ENCODE measurements at places on chromosomes 7 and 10. TPM values are rescaled to one million over a fixed set of nuclear protein-coding genes. Genes with fewer than 3 reads are reported as not detected.

RPEL1 gene
- total RNA-seq = not detected

ELFN1 gene
- total RNA-seq = 13.6 TPM

GRCh38 chr10:118980870-118981269 is 48.6 kb upstream of the NANOS1 start:
- DNase-seq = no peak

DNA sequence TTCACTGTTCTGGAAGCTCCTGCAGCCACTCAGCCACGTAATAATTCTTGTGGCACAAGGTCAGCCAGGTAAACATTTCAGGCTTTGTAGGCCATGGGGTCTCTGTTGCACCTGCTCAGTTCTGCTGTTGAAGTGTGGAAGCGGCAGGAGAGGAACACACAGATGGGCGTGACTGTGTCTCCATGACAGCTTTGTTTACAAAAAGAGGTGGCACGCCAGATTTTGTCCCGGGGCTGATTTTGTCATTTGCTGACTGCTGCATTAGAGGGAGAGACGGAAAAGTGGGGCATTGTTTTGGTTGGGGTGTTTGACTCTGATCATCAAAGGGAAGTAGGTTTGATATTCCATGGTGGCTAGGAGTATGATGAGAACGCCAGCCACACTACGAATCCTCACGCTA is 103.1 kb downstream of the PRKAG2 start:
- peak; percentile 9 for DNase-seq

NUDT13 gene
- 1.9 TPM for total RNA-seq

DNA sequence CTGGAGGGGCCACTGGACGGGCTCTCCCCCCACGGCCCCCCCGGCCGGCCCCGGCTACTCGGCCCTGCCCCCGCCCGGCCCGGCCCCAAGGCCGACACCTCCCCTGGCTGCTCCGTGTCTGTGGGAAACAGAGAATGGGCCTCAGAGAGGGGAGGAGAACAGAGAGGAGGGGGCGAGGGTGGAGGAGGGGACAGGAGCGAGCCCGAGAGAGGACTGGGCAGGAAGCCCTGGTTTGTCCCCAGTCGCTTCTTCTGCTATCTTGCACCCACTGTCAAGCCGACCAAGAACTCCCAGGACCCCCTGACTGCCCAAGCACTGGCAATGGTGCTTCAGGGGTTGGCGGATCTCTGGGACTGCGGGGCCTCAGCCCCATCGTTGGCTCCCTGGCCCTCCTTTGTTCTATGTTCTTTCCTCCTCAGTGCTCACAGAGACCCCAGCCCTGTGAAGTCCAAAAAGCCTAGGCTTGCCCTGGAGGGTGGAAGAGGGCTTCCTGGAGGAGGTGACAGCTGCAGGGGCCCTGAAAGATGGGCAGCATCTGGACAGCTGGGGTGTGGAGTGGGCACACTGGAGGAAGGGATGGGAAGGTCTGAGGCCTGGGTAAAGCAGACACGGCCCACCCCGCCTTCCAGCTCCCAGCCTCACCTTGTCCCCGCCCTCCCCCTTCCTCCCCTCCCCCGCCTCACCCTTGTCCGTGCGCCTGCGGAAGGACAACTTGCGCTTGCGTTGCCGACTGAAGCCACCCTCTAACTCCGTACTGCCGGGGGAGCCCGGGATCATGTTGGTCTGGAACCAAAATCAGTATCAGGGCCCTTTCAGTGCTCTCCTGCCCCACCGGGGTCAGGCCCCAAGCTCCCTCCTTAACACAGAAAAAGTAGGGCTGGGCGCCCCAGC is 30.1 kb downstream of the KCNH2 start:
- DNase-seq = no peak

DNA sequence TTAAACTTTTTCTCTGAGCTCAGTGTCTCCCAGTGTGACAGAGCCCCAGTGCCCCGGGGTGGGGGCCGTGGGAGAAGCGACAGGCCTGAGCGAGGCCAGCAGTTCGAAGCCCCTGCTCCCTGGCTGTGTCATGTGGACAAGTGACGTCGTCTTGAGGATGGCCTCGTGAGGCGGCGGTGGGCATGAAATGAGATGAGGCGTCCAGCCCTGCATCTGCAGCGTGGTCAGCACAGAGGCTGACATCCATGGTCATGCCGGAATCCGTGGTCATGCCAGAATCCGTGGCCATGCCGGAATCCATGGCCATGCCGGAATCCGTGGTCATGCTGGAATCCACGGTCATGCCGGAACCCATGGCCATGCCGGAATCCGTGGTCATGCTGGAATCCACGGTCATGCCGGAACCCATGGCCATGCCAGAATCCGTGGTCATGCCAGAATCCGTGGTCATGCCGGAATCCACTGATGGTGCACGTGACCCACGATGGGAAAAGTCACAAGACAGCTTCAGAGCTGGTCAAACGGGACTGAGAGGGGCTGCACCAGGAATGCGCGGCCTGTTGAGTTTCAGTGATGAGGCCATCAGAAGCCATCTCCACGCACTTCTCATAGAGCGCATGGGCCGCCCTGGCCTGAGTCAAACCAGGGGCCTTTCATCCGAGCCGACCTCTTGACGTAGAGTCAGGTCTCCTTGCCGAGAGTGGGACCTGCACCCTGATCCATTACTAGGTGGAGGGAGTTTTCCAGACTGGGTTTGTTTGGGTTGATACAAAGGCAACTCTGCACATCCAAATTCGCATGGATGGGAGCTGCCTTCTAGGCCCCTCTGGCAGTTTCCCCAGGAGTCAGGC is 342.5 kb downstream of the PTPRN2 start:
- DNase-seq = no peak

SH2D4B gene
- total RNA-seq = not detected

AASS gene
- 11.8 TPM for total RNA-seq

GRCh38 chr10:107859065-107859464 is 694.6 kb upstream of the SORCS1 start:
- no peak for DNase-seq

GRCh38 chr10:84563868-84564267 is 235.5 kb downstream of the CCSER2 start:
- DNase-seq = no peak

CLEC2L gene
- not detected for total RNA-seq

ODAD2 gene
- not detected for total RNA-seq

IFIT3 gene
- total RNA-seq = 14.8 TPM

DNA sequence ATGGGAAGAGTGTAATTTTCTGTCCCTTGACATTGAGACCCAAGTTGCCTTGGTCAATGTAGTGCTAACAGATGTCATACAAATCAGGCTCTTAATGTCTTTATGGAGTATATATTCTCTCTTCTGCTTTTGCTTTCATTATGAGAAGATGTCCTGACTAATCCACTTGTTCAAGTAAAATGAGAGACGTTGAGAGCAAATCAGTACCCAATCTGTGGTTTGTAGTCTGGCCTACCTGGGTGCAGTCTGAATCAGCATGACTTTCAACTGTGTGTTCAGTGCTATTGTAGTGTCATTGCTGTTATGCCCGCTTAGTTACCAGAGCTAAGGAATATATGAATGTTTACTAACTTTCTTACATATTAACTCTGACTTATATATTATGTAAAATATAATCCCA is 612.4 kb downstream of the ANKRD7 start:
- DNase-seq = no peak

- DNase-seq = no peak
Measured at GRCh38 chr7:150339409-150339809, 2.0 kb downstream of the RARRES2 start.

DNA sequence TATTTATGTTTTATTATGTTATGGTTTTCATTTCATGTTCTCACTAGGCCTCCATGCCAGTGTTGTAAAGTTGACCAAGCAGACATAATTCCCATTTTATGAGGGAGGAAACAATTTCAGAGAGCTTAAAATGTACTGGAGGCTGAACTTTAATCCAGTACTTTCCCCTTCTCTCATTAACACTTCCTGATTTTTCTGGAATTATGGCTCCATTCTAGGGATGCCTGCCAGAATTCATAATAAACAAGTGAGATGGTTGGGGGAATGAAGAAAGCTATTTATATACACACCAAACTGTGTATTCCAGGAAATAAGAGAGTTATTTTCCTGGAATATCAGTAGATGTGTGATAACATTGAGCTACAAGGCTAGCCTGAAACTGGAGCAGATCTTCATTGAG is 6.9 kb downstream of the TMEM236 start:
- DNase-seq = no peak

SPDYE16 gene
- not detected for total RNA-seq

DNA sequence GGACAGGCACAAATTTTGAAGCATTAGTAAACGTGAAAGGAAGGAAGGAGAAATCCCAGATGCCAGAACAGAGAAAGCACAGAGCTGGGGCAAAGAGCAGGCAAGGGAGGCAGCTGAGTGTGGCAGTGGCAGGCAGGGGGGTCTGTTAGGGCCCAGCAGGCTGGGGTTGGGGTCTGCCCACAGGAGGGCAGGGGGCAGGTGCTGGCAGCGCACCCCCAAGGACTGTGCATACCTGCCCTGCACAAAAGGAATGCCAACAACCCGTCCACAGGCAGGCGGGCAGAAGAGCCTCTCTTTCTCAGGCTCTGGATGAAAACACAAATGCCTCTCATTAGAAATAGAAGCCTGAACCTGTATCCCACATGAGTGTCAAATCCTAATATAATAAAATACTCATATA is 552.3 kb downstream of the PTPRN2 start:
- DNase-seq = no peak

TAS2R5 gene
- 0.41 TPM for total RNA-seq

GRCh38 chr7:70833726-70834125 is 298.2 kb upstream of the GALNT17 start:
- DNase-seq = no peak

H2BK1 gene
- total RNA-seq = not detected

GRCh38 chr10:99431190-99431760 is 851 bp upstream of the GOT1 start:
- DNase-seq = peak; percentile 89

GRCh38 chr10:6327961-6328698 is 125.4 kb downstream of the PFKFB3 start:
- no peak for DNase-seq

OR2A1 gene
- not detected for total RNA-seq

GRID2IP gene
- 0.20 TPM for total RNA-seq

GRCh38 chr7:138875794-138876193 is 77.8 kb upstream of the ATP6V0A4 start:
- no peak for DNase-seq

ST8SIA6 gene
- total RNA-seq = 9.2 TPM

AP1S1 gene
- total RNA-seq = 11.4 TPM

DNA sequence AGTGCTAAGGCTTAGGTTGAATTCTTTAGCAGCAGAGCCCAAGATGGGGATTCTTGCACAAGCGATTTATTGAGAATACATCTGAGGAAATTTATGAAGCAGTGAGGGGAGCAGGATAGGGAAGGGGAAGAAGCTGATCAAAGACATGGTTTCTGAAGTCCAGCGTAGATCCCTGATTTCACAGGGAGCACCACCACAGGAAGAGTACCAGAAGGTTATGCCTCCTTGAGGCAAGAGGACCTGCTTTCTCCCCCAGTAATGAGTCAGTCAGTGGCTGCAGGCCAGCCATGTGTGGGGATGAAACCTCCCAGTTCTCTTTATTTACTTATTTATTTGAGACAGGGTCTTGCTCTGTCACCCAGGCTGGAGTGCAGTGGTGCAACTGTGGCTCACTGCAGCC is 35.0 kb upstream of the CBLL1 start:
- DNase-seq = no peak

- no peak for DNase-seq
Measured at GRCh38 chr7:12895296-12895695, 207.9 kb downstream of the ARL4A start.

GRCh38 chr7:151833691-151834090 is 43.2 kb downstream of the PRKAG2 start:
- DNase-seq = no peak

Data from right cardiac atrium (tissue), 5 donors.